Activated naive CD8-positive, alpha-beta T cell treated with anti-CD3 and anti-CD28 coated beads for 36 hours (primary cell): ENCODE measurements at places on chromosomes 4 and X. TPM values are rescaled to one million over a fixed set of nuclear protein-coding genes. Genes with fewer than 3 reads are reported as not detected.

DNA sequence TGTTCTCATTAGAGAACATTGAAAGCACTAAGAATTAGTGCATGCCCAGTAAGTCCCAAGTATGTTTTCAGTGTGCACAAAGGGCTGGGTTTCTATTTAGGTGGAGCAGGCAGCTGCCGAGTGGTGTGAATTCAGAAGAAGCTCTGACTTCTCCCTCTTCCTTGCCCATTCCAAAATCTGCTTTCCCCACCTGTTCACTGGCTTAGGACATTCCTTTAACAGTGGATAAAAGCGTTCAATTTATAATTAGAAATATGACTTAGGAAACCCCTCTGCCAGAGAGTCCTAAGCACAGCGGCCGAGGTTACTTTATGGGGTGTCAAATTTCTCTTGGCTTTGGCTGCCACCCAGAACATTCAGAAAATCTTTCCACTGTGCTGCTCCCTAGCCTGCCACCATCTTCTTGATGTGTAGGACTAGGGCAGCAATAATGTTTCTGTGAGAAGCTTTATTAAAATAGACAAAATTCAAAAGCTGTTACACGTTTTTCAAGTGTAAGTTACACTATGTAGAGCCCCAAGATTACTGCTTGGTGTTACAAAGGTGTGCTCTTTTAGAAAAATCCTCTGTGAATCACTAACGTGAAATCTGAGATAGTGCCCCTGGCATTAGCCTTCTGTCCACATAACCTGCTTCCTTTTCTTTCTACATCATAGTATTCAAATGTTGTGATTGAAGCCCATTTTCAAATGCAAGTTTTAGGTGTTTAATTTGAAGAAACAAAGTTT lies 191.6 kb upstream of the ANKRD50 start:
- H3K27ac ChIP-seq, result no peak overlapping the region
- H3K27me3 ChIP-seq, result no peaks in the 10 kb centered on the region
- H3K4me3 ChIP-seq, result no peak overlapping the region
- DNase-seq, result no peak

- H3K27me3 ChIP-seq, result no peaks in the 10 kb centered on the region
- H3K4me3 ChIP-seq, result no peak overlapping the region
- DNase-seq, result no peak
- H3K4me1 ChIP-seq, result peaks cover 22% of the 10 kb centered on the region
- no peaks in the 10 kb centered on the region for H3K36me3 ChIP-seq
These were observed 1.1 kb downstream of the CDKL2 start for GRCh38 chr4:75629239-75629638.

Gene TMPRSS11D
- not detected for total RNA-seq

DNA sequence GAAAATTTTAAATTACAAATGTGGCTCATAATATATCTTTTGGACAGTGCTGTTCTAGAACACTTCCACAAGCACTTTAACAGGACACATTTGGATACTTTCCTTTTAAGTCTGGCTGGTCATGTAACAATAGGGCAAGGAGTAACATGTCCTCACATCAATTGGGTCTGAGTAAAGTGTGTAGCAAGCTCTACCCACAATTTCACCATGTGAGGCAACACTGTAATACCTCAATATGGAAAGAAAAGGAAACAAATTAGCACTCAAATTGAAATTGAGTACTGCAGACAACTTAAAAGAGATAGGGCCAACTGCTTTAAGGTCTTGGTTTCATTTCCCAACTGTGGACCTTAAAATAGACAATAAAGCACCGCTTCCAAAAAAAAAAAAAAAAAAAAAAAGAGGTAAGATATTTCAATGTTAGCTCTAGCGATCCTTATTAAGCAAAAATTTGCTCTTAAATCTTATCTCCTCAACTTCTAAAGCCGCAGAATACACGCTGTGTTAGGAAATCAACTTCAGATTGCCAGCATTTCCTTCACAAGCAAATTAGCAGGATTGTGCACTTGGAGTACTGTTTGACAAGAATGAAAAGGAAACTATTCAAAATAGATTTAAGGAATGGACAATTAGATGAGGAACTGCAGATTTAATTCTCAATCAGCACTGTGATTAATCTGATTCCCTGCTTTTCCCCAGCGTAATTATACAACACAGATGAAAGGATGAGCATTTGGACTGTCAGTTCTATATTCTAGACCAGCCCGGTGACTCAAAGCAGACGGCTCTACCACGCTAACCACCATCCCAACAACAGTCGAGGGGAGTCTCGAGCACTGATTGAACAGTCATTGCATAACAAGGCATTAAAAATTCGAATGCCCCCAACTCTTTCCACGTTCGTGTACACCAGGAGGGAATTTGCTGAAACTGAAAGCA lies 1.6 kb downstream of the CASK start:
- H3K27me3 ChIP-seq, result no peaks in the 10 kb centered on the region
- H3K4me3 ChIP-seq, result peak overlapping the region; percentile 92
- H3K27ac ChIP-seq, result peak overlapping the region; percentile 92
- peaks cover 30% of the 10 kb centered on the region for H3K4me1 ChIP-seq

Gene PHEX
- total RNA-seq, result 22.4 TPM

Gene NLGN3
- total RNA-seq, result 0.41 TPM

Gene GRIA3
- not detected for total RNA-seq

GRCh38 chr4:117135634-117136354 lies 50.4 kb upstream of the TRAM1L1 start:
- H3K27ac ChIP-seq, result no peak overlapping the region
- no peaks in the 10 kb centered on the region for H3K36me3 ChIP-seq
- H3K4me3 ChIP-seq, result no peak overlapping the region
- no peaks in the 10 kb centered on the region for H3K4me1 ChIP-seq
- DNase-seq, result no peak

DNA sequence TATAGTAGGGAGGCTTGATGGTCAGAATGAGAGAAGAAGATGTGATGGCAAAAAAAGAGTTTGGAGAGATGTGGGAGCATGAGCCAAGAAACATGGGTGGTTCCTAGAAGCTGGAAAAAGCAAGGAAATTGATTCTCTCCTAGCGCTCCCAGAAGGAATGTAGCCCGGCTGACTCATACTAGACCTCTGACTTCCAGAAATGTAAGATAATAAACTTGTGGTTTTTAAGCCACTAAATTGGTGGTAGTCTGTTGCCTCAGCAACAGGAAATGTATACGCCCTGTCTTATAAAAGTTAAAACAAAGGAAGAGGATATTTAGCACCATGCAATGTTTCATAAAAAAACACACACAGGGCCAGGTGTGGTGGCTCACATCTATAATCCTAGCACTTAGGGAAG lies 182.7 kb upstream of the PCDH7 start:
- H3K27ac ChIP-seq, result no peak overlapping the region
- no peak overlapping the region for H3K4me3 ChIP-seq
- no peaks in the 10 kb centered on the region for H3K4me1 ChIP-seq
- no peaks in the 10 kb centered on the region for H3K36me3 ChIP-seq

DNA sequence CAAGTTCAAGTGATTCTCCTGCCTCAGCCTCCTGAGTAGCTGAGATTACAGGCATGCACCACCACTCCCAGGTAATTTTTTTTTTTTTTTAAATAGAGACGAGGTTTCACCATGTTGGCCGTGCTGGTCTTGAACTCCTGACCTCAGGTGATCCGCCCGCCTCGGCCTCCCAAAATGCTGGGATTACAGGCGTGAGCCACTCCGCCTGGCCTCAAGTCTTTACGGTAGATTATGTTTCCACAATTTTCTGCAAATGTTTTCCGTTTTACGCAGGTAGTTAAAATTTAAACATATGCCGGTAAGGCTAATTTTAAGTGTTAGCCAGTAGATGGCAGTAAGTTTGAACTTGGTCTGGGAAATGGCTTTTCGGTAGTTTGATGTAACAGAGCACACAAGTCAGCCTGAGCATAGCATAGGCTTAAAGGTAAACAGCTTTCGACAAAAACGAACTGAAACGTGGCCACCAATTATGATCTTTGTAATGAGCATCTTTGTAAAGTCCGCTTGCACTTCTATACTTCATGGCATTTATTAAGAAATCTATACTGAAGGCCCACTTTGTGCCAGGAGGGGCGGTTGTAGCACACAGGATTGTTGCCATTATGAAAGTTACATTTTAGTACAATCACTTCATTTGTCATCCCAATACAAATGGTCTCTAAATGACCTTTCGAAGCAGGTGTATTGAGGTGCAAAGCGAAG lies 31.1 kb downstream of the CCKAR start:
- peaks cover 10% of the 10 kb centered on the region for H3K4me1 ChIP-seq
- H3K36me3 ChIP-seq, result no peaks in the 10 kb centered on the region
- H3K4me3 ChIP-seq, result peak overlapping the region; percentile 37
- no peak overlapping the region for H3K27ac ChIP-seq

Gene IL2RG
- 231 TPM for total RNA-seq

DNA sequence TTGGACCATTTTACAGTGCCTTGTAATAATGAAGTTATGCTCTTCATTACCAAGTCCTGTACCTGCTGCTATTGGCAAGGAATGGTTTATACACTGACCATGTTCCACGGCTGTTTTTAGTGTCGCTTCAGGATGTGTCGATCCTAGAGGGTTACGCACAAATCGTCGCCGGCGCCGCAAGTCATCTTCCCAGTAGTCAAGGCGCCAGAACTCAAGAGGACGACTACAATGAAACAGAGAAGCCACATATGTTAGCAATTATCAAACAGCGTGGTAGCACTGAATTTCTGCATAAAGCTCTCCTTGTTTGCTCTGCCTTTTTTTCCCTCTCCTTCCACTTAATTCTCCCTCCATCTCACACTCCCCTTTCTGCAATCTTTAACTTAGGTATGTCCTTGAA lies 17.0 kb downstream of the MAB21L2 start:
- H3K4me3 ChIP-seq, result no peak overlapping the region
- H3K4me1 ChIP-seq, result no peaks in the 10 kb centered on the region
- no peak overlapping the region for H3K27ac ChIP-seq
- H3K27me3 ChIP-seq, result no peaks in the 10 kb centered on the region

Gene KCND1
- total RNA-seq, result 1.3 TPM

DNA sequence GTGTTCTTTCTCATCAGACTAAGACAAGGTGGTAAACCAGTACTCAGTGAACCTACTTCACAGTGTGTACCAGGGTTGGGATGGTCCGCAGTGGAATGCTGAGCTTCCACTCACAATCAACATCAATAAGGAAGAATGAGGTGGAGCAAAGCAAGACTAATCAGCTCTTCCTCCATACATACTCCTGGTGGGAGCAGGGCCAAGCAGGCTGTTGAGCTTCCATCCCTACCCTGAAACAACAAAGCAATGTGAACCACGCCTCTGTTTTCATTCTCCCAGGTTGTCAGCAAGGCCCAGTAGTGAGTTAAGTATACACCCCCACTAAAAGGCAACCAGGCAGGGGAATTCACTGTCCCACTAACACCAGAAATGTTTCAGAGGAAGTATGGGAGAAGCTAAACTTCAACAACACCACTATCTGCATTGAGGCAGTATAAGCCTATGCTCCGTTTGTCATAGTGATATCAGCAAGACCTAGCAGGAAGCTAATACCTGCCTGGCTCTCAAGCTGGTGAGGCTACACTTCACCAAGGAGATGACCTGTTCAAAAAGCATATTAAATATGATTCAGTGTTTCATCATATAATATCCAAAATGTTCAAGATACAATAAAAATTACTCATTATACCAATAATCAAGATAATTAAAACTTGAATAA lies 109.5 kb downstream of the DDX60 start:
- DNase-seq, result no peak
- H3K4me3 ChIP-seq, result no peak overlapping the region
- H3K27ac ChIP-seq, result no peak overlapping the region
- no peaks in the 10 kb centered on the region for H3K27me3 ChIP-seq
- no peaks in the 10 kb centered on the region for H3K4me1 ChIP-seq

DNA sequence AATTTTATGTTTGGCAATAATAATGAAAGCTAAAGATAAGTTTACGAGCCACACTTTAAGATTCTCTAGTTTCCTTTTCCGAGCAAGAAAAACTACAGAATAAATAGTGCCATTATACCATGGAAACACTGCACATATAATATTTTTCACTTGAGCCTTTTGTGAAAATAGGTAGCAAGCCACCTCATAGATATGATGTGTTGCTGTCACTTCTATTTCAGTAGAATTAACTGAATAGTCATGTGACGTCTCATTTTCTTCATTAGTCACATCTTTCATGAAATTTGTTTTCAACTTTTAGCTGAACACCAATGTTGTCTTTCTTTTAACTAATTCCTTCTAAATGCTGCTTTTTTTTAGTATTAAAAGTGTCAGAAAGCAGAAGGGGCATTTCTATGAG lies 574.3 kb downstream of the INPP4B start:
- DNase-seq, result no peak
- no peak overlapping the region for H3K27ac ChIP-seq

DNA sequence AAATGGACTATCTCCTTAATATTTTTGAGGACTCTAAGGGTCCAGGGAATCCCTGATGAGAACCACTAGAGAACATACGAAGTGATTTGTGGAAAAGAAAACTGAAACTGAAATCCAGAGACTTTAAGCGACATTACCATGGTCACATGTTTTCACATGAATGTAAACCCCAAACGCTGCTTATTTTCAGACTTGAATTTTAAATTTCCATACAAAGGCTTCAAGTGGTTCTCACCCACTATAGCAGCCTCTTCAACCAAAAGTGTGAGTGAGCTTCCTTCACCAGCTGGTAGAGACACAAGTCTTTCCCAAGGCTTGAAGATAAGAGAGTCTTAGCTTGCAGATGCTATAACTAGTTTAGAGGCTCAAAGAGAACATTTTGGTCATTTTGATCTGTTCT lies 232.7 kb downstream of the MGST2 start:
- H3K27me3 ChIP-seq, result no peaks in the 10 kb centered on the region
- no peak overlapping the region for H3K27ac ChIP-seq
- DNase-seq, result no peak
- H3K4me3 ChIP-seq, result no peak overlapping the region
- H3K4me1 ChIP-seq, result peaks cover 3% of the 10 kb centered on the region

Gene C4orf36
- not detected for total RNA-seq

Gene ZDHHC9
- 12.8 TPM for total RNA-seq

DNA sequence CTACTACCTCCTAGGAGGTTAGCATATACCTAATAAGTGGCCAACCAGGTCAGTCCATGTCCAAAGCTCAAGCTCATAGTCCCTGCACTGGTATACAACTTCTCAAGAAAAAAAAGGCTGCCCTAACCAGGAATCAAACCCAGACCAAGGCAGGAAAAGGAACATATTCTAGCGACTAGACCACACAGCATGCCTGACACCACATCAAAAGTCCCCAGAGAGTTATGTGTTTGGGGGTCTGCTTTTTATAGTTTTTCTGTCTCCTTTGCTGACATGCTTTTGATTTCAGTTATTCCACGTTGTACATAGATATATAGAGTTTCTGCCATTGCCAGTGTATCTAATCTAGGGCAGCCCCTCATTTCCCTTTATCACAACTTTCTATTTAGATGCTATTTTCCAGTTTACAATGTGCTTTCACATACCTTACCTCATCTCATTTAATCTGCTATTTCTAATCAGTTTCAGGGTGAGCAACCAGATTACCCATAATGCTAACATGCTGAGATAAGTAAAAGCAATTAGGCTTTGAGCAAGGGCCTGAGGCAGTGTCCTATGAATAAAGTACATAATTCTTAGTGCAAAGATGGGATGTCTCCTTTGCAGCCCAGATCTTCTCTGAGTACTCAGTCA lies 17.8 kb downstream of the ARHGEF6 start:
- H3K4me3 ChIP-seq, result no peak overlapping the region
- H3K27ac ChIP-seq, result peak overlapping the region; percentile 91
- peaks cover 17% of the 10 kb centered on the region for H3K36me3 ChIP-seq
- H3K27me3 ChIP-seq, result no peaks in the 10 kb centered on the region
- peaks cover 40% of the 10 kb centered on the region for H3K4me1 ChIP-seq
- DNase-seq, result no peak

Gene GJB1
- not detected for total RNA-seq
